ENCODE measurements at places on chromosomes 3 and 15.

DNA sequence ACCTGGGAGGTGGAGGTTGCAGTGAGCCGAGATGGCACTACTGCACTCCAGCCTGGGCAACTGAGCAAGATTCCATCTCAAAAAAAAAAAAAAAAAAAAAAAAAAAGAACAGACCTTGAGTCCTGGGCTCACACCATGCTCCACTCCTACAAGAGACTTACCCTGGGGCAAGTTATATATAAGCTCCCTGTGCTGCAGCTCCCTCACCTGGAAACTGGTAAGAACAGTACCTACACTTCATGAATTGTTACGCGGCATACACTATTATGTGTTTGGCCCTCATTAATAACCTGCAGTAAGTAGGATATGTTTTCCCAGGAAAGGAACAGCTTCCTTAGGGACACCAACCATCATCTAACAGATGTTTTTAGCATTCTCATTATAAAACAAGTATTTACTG lies 119.6 kb downstream of the FMN1 start:
- DNase-seq = no peak

GRCh38 chr15:83746231-83746630 lies 92.3 kb downstream of the ADAMTSL3 start:
- no peak for DNase-seq

GRCh38 chr15:80070840-80071239 lies 11.4 kb downstream of the ZFAND6 start:
- peak; percentile 23 for DNase-seq

DNA sequence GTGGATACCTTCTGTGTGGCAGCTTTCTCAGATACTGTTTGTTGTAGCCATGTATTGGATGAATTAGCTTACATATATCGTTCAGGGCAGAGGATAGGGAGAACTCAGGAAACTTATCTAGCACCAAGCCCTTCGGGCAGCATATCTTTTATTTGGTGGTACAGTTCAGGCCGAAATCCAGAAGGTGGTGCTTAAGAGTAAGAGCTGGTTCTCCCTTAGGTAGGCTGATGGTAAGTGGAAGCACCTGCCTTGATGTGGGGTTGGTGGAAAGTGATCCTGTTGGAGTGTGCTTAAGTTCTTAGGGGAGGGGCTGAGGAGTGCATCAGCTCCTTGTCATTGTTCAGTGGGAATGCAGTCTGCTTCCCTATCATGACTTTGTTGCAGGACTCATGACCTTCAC lies 187.5 kb downstream of the DOCK3 start:
- DNase-seq = no peak

- no peak for DNase-seq
These were observed 261.5 kb upstream of the TPM1 start for GRCh38 chr15:62781081-62781497.

DNA sequence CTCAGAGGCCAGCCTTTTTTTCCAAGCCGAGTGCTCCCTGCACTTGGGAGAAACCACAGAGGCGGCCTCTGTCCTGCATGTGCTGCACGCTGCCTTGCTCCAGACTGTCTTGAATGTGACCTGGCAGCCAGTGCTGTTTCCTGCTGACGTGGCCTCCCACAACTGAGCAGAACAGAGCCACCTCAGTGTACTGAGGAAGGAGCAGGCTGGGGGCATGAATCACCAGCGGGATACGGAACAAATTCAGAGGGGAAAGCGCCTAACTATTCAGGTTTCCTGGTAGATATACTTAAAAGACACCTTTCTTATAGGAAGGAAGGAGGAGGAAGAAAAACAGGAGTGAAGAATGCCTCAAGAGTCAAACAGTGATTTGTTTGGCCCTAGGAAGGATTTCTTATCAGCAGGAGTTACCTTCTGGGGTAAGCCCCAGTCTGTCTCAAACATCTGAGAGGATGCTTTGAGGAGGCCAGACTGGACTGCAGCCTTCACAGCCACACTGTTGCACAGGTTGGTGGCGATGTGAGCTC lies 114.0 kb downstream of the FNDC3B start:
- peak; percentile 36 for DNase-seq

- DNase-seq = no peak
These were observed 124.3 kb downstream of the TIGIT start for GRCh38 chr3:114418107-114418506.

DNA sequence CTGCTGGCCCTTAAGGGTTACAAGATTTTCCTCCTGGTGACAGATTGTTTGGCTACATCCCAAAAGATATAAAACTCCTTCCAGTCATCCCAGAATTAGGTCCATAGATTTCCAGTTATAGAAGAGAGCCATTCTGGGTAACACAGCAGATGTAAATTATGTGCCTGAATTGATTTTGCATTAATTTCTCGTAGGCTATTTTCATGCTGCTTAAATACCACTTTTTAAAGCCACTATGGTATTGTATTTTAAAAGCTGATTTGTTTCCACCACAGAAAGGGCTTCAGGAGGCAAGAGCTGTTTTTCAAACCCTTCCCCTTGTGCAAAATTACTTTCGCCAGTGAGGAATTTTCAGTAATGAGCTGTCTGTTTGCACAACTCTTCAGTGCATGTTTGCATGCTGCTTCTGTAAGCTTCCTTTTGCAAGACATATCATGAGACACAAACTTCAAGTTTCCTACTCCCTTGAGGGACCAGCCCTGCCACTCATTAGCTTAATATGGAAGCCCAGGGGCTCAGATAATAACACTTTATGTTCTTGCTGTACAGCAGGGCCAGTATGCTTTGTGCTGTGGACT lies 105.4 kb upstream of the TNIK start:
- DNase-seq = no peak

DNA sequence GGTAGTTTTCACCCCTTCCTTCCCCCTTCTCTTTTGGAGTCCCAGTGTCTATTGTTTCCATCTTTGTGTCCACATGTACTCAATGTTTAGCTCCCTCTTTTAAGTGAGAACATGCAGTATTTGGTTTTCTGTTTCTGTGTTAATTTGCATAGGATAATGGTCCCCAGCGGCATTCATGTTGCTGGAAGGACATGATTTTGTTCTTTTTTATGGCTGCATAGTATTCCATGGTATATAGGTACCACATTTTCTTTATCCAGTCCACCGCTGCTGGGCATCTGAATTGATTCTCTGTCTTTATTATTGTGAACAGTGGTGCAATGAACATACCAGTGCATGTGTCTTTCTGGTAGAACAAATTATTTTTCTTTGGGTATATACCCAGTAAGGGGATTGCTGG lies 7.7 kb upstream of the HDGFL3 start:
- no peak for DNase-seq

DNA sequence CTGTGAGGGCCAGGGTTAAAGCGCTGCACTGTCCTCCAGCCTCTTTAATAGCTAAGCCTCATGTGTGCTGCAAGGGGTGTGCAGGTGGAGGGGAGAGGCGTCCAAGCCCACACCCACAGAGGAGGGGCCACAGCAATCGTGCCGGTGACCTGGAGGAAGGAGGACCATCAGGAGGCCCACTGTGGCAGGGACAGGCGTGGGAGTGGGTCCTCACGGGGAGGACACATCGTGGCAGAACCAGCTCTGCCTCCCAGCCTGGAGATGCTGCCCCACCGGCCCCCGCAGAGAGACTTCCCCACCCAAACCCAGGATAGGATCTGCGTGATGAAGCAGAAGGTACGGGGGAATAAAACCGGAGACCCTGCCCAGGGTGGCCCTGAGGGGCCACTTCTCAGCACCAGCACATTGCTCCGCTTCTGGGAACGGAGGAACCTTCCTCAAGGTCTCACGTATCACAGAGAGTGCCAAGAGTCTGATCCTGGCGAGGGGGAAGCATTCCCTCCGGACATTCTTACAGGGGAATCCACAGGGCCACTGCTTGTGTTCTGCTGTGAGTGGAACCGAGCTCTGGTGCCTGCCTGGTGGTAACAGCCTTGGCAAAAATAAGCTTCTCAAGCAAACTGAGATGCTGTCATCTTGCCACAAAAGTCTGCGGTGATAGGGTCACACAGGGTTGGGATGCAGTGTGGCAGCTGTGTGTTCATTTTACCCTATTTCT lies 199.8 kb downstream of the XXYLT1 start:
- DNase-seq = no peak

DNA sequence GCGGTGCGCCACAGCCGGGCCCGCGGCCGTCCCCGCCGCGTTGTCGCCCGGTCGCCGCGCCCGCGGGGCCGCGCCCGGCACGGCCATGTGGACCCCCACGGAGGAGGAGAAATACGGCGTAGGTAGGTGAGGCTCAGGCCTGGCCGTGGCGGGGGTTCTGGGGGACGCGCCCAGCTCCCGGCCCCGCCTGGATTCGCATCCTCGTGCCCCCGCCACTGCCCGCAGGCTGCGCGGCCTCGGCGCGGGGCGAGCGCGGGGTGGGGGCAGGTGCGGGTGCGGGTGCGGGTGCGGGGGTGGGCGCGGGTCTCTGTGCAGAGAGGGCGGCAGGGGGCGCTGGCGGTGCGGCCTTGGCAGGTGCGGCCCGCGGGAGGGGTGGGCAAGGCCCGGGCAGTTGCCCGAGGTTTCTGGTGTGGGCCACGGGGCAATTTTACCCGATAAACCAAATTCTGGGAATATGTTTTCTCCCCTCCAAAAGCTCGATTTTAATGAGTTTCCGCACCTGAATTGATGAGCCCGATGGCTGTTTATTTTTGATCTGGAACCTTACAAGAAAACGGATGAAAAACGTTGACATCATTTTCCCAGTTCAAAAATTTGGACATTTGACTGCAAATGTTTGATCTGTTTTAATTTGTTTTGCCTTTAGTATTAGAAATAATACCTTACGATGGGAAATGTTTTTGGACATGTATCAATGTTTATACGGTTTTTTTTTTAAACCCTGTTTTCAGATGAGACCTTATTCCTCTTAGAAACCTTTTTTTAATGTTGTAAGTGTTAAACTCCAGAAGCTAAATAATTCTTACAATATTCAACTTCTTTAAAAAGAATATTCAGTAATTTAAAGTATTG lies 678 bp downstream of the DOCK3 start:
- peak; percentile 78 for DNase-seq

GRCh38 chr3:2517500-2518172 lies 419.0 kb downstream of the CNTN4 start:
- no peak for DNase-seq

DNA sequence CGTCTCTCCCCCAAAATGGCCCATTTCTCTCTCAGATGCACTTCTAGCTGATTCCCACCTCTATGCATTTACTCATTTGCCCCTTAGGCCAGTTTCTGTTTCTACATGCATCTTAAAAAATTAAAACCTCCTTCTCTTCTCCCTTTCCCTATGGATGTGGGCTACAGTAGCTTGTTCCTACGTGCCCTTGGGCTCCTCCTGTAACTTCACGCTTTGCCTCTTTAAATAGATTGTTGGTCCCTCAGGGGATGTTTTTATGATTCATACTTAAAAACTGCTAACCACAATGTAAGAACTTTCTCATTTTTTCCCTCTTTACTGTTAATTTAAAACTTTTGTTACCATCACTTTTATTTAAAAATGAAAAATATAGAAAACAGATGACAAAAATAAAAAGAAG lies 185.6 kb upstream of the MRPL3 start:
- no peak for DNase-seq

- no peak for DNase-seq
These were observed 5.5 kb downstream of the B4GALT4 start for GRCh38 chr3:119235151-119235550.

DNA sequence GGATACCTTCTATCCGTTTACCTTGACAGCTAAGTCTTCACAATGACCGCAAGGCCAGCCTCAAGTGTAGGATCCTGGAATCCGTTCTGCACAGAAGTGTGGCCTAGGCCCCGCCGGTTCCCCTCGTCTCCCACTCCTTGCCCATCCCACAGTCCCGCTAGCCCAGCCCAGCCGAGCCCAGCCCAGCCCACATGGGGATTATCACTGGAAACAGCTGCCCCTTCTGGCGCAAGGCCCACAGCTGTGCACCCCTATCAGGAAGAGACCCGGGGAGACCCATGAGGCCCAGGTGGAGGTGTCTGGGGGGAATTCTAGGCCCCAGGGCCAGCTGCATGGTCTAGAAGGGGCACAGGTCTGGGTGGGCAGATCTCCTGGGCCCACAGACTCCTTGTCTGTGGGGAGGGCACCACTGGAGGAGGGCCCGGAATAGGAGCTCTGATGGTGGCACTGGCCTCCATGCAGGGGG lies 27.9 kb upstream of the KLF13 start:
- no peak for DNase-seq

DNA sequence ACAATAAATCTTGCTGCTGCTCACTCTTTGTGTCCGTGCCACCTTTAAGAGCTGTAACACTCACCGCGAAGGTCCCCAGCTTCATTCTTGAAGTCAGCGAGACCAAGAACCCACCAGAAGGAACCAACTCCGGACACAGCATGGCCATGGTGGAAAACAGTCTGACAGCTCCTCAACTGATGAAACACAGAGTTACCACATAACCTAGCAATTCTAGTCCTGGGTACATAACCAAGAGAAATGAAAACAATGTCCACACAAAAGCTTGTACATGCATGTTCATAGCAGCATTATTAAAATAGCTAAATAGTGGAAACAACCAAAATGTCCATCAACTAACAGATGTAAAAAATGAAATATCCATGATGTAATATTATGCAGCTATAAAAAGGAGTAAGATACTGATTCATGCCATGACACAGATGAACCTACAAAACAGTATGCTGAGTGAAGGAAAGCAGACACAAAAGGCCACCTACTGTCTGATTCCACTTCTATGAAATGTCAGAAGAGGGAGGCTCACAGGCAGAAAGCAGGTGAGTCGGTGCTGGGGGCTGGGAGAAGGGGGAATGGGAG lies 36.8 kb downstream of the VGLL4 start:
- DNase-seq = no peak

- DNase-seq = no peak
These were observed 12.9 kb upstream of the SCG3 start for GRCh38 chr15:51668446-51668845.

DNA sequence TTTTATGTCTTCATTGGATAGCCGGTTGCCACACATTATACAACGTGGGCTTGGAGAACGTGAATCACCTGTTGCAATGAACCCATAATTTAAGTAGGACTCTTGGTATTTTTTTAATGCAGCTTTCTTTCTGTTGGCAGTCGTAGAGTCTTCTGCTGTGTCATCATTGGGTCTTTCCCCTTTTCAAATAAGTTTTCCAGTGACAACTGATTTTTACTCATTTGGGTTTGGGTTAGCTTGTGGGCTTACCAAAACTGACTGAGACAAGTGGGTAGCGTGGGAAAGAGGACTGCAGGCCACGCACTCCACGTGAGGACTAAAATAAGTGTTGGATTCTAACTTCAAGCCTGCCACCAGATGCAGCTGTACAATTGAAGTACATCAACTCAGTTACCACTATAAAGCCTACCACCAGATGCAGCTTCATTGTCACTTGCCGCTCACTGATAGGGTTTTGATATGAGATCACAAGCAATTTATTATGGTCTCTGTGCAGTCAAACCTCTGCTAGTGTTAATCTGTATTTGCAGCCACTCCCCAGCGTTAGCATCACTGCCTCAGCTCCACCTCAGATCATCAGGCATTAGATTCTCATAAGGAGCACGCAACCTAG lies 6.4 kb upstream of the CAPN7 start:
- no peak for DNase-seq
